NCI-H1105 (cell line): ENCODE measurements at places on chromosomes 2 and 18.

DNA sequence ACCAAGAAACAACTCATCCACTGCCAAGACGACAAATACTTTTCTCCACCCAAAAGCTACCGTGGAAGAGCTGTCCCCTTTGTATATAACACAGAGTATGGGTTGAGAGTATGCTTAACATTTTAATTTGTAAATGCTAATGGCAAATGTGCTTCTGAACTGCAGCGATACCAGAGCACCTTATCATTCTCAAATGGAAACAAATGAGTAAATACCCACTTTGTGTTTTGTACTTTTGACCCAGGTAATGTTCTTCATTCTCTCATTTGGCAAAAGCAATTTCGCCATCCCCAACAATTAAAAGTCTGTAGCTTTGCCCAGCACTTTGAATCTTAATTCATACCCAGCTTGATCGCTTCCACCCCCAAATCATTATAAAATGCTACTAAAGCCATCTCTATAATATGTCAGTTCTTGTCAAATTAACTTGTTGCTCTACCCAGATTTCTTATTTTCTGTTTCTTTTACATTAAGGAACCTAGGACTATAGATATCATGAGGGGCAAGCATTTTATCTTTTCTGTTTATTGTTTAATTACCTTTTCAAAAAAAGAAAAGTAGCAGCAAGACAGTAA is 6.2 kb upstream of the POU3F3 start:
- no peak for DNase-seq

GRCh38 chr18:67104700-67105284 is 411.7 kb downstream of the DSEL start:
- peak; percentile 73 for DNase-seq

- DNase-seq, result no peak
These were observed 111.5 kb upstream of the SH3BP4 start for GRCh38 chr2:234840336-234840735.

- DNase-seq, result peak; percentile 91
These were observed 123.5 kb upstream of the LGALSL start for GRCh38 chr2:64330281-64331113.

DNA sequence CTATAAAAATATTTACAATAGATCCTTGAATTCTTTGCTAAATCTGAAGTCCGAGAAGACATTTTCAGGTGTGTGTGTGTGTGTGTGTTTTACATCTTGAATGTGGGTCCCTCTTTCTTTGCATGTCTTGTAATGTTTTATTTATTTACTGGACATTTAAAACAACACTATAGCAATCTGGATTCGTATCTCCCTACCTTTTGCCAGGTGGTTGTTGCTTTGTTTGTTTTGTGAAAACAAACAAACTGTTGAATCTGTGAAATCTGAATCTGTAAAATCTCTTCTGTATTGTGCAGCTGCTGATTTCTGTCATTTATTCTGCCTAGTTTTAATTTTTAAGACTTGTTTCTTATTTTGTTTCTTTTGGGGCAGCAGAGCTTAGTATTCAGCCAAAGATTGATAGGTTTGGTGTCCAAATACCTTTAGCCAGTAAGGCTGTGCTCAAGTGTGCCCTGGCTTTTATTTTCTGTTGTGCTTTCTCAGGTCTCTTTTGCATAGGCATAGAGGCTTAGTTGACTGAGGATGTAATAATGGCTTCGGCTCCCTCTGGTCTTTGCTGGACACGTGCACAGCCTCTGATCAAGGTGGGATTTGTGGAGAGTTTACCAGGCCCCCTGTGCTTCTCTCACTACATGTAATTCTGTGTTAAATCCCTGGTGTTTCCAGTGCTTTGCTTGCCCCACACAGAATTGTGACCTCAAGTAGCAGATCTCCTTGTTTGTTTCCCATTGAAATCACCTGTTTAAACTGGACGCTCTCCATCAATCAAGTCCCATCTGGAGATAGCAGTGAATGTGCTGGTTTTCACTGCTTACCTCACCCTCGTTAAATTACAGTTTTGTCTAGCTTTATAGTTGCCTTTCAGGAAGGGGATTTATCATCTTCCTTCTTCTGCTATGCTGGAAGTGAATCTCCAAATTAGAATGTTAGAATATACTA is 71.1 kb downstream of the BIRC6 start:
- peak; percentile 8 for DNase-seq

DNA sequence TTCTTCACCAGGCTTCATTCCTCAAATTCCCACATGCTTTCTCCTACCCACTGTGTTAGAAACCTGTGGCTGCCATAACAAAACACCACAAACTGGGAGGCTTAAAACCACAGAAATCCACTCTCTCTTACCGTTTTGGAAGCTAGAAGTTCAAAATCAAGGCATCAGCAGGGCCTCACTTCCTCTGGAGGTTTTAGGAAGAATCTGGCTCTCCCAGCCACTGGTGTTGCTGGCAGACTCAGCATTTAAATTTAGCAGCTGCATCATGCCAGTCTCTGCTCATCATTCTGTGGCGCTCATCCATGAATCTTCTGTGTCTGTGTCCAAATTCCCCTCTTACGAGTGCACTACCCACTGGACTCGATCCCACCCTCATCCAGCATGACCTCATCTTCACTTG is 248.5 kb downstream of the ZNF516 start:
- no peak for DNase-seq

DNA sequence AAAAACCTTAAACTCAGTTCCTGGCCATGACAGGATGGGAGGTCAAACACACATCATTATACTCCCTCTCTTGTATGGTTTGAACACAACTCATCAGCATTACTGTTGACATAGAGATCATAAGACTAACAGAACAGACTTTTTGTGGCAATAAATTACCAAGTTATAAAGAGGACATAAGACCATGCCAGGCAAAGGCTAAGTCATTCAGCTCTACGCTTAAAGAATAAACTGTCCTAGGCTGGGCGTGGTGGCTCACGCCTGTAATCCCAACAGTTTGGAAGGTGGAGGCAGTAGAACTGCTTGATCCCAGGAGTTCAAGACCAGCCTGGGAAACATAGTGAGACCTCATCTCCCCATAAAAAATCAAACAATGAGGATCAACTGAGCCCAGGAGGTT is 16.4 kb downstream of the NLRC4 start:
- DNase-seq, result no peak

- no peak for DNase-seq
These were observed 115.4 kb upstream of the PKDCC start for GRCh38 chr2:41932241-41933045.
